Naive B cell (primary cell): ENCODE measurements at places on chromosomes 1 and 21.

- no peak for DNase-seq
Measured at GRCh38 chr1:92419642-92420041, 67.1 kb downstream of the GFI1 start.

DNA sequence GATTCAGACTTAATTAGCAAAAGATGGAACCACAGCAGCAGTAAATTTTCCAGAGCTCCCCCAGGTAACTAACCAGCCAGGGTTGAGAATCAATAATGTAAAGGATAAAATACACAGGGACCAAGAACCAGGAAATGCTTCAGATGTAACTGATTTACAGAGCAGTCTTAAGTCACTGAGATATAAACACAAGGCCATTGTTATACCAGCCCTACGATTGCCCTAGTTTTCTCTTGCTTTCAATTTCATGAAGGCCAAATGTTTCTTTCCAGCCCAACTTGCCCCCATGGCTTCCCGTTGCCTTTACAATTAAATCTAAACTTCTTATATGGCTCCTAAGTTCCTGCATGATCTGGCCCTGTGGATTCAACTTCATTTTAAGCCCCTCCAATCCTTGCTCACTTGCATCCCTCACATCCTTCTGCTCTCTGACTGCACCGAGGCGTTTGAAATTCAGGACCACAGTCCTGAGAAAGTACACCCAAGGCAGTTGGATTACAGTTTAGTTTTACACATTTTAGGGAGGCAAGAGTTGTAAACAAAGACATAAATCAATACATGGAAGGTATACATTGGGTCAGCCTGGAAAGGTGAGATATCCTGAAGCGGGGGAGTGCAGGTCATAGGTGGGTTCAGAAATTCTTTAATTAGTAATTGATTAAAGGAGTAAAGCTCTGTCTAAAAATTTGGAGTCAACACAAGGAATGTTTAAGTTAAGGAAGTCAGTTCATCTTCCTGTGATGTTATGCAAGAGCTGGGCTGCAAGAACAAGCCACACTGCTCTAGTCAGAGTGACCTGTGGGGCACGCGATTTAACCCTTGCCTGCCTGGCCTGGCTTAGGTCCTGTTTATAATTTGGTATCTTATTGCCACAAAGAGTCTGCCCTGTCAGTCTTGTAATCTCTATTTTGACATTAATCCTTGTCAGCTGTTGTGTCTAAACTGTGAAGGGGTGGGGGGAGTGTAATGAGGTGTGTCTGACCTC, 69.9 kb upstream of the COG2 start:
- no peak for DNase-seq

DNA sequence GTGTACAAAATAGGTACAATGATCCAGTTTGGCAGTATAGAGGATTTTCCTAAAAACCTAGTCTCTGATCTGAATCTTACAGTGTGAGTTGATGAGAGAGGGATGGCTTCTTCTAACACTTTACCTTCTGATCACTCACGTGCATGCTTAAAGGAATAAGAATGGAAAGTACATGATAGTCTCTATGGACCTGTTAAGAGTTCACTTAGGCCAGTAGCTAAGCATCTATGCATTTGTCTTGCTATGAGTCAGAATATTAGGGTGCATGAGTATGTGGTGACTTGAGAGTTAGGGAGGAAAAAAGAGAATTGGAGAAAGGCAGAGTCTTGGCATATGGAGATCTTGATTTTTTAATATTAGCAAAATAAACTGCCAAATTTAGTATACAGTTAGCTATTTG, 206.3 kb downstream of the COL11A1 start:
- no peak for DNase-seq

- DNase-seq = peak; percentile 73
Measured at GRCh38 chr1:46036894-46037839, 95.3 kb downstream of the PIK3R3 start.

DNA sequence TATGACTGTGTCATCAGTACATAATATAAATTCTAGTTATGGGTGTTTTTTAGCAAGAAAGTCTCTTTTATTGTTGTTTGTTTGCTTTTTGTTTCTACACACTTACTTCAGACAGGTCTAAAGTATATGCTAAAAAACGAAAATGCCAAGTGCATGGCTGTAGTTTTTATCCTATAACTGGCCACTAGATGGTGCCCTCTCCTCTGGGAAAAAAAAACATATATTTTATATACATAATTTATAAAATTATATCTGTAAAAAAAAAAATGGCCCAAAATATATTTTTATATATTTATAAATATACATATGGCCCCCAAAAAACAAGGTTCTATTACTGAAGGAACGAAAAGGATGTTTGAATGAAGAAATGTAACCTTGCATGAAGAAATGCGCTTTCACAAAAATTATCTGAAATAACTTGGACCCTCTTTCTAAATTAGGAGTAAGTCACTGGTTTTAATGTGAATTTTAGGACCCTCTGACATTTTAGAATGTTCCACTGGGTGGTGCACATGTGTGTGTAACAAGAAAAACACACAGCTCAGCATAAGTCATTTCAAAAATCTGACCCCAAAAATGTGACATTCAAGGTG, 93.5 kb downstream of the TTLL7 start:
- peak; percentile 7 for DNase-seq

GRCh38 chr1:203136409-203137042, 9.0 kb downstream of the ADORA1 start:
- DNase-seq = no peak

- peak; percentile 0 for DNase-seq
Measured at GRCh38 chr1:158563853-158564252, 6.5 kb downstream of the OR6P1 start.

GRCh38 chr21:44372616-44373015, 19.2 kb downstream of the TRPM2 start:
- DNase-seq = no peak

DNA sequence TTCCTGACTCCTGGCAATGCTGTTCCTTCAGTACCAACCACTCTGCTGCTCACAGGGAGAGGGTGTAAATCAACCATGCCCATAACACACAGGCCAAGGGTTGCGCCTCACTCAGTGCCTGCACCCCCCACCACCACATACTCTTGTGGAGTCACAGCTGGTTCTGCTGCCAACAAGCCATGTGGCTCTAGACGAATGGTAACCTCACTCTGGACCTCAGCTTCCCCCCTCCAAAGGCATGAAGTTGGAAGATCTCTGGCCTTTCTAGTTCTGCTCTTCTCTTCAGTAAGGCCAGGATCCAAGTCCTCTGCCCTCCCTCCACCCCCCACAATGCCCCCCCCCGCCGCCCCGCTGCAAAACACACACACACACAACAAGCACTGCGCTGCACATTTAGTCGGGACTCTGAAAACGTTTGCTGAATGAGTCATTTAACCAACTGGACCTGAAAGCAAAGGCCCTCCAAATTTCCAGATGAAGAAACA, 1.7 kb upstream of the GLIS1 start:
- no peak for DNase-seq

DNA sequence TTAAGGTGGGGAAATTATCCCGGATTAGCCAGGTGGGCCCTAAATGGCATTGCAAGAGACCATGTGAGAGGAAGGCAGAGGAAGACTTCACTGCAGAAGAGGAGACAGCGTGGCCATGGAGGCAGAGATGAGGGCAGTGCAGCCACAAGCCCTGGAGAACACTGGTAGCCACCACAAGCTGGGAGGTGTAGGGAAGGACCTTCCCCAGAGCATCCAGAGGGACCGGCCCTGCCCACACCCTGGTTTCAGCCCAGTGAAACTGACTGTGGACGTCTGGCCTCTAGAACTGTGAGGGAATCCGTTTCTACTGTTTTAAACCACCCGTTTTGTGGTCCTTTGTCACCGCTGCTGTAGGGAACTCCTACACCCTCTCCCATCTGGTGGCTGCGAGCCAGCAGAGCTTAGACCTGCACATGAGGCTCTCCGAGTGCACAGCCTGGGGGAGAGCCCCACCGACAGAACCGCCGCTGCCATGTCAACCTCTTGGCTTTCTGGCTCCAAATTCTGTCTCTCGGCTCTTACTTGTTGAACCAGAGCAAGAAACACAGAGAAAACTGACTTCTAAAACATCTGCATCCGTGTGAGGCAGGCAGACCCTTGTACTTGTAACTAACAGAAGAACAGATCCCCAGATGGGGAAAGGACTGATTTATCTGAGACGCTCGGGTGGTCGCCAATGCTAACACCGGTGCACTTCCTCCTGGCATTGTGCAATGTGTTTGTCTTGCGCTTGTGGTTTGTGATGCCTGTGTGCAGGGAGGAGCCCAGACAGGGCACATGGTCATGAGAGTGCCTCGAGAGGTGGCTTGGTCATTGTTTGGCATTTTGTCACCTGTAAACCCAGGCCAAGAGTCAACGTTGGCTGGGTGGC, 90.8 kb upstream of the TMPRSS2 start:
- DNase-seq = no peak

GRCh38 chr1:226950871-226951270, 10.8 kb downstream of the COQ8A start:
- no peak for DNase-seq

- no peak for DNase-seq
Measured at GRCh38 chr1:98406352-98407088, 255.0 kb upstream of the SNX7 start.

DNA sequence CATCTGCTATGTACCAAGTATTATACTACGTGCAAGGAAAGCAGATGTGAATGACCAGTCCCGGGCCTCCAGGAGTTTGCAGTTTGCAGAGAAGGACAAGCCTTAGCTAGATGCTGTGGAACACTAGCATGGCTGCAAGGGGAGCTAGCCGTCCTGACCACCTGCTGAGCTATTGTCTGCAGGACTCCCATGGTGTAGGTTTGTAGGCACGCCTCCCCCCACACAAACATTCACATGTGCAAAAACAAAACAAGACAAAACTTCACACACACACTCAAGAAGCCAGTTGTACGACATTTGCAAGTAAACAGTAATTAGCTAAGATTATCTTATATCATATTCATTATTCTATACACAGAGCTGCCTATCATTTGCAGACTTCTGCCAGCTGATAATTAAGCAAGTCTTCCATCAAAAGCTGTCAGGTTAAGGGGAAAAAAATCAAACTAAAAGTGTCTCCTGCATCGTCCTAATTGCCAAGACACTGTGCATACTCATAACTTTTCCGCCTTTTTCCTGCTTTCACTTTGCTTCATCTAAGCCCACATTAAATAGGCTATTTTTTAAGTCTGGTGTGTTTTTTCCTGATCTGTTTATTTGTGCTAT, 10.7 kb upstream of the HNRNPU start:
- DNase-seq = no peak

GRCh38 chr1:2326524-2326923, 64.8 kb downstream of the MORN1 start:
- DNase-seq = no peak

DNA sequence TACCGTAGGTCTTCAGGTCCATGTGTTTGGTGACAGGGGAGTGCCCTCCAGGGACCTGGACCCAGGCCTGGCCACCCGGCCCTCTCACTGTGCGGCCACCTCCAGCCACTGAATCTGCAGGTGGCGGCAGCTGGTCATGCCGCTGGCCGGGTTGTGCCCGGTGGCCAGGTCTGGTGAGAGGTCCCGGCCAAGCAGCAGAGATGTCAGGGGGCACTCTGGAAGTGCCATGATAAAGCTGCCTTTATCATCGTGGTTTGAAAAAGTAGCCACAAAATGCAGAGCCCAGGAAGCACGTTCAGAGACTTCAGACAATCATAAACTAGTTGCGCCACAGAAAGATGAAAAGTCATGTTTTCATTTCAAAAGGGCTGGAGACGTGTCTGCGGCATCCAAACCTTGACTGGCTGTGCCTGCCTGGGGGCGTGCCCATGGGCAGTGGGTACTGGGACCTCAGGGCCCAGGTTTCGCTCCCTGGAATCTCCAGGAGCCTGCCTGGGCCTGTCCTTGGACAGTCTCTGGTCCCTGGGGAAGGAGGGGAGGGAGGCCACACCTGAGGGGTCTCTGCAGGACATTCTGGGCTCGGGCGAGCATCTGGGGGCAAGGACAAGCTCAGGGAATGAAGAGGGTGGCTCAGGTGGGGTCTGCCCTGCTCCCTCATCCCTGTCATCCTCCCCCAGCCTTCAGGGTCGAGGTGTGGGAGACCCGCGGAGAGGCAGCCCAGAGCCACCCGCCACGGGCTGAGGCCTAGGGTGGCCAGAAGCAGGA, 44.9 kb downstream of the COL18A1 start:
- DNase-seq = no peak

GRCh38 chr1:160800645-160801408, 4.9 kb downstream of the LY9 start:
- DNase-seq = peak; percentile 40

DNA sequence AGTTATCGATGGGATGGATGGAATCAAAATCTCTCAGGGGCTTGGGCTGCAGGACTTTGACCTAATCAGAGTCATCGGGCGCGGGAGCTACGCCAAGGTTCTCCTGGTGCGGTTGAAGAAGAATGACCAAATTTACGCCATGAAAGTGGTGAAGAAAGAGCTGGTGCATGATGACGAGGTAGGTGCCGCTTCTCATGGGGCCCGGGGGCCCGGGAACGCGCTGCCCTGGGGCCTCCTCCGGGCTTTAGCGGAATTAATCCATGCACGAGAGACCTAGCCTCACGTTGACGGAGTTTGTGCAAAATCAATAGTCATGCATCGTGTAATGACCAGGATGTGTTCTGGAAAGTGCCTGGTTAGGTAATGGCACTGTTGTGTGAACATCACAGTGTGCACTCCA, 43.8 kb downstream of the FAAP20 start:
- no peak for DNase-seq

- peak; percentile 46 for DNase-seq
Measured at GRCh38 chr1:226181996-226182714, 4.4 kb downstream of the ACBD3 start.

- DNase-seq = no peak
Measured at GRCh38 chr1:32352831-32353383, 9.4 kb downstream of the FAM229A start.

- DNase-seq = no peak
Measured at GRCh38 chr1:99297923-99298322, 33.6 kb downstream of the PLPPR4 start.

DNA sequence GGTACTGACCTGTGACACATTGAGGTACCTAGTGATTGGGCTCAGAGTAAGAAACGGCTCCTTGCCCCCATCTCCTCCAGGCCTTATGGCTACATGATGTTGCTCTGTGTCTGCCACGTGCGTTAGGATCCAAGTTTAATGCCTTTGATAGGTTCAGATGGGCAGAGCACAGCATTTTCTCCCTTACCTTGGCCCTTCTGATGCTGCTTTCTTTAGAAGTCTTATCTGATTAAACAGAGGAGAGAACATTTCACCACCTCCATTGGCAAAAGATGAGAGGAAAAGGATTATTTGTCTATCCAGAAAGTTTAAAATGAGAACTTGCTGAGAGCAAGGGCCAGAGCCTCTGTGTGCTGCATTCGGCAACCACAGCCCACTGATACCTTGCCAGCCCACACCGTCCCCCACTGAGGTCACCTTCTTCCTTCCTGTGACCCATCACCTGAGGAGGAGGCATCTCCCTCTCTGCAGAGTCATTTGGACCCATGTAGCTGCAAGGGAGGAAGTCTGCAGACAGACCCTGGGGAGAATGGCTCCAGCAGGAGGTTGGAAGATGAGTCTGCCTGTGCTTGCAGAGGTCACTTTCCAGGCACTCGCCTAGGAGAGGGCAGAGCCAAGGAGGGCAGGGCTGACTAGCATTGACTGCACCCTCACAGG, 16.7 kb downstream of the SHISA4 start:
- no peak for DNase-seq

GRCh38 chr1:157798211-157798610, 21.3 kb upstream of the FCRL2 start:
- DNase-seq = no peak
